ENCODE measurements at places on chromosomes 3 and 15.
A peak's percentile ranks its signal among the peaks of the same experiment; 100 is the strongest.

GRCh38 chr3:122092460-122093165, 37.5 kb downstream of the CD86 start:
- DNase-seq: no peak

DNA sequence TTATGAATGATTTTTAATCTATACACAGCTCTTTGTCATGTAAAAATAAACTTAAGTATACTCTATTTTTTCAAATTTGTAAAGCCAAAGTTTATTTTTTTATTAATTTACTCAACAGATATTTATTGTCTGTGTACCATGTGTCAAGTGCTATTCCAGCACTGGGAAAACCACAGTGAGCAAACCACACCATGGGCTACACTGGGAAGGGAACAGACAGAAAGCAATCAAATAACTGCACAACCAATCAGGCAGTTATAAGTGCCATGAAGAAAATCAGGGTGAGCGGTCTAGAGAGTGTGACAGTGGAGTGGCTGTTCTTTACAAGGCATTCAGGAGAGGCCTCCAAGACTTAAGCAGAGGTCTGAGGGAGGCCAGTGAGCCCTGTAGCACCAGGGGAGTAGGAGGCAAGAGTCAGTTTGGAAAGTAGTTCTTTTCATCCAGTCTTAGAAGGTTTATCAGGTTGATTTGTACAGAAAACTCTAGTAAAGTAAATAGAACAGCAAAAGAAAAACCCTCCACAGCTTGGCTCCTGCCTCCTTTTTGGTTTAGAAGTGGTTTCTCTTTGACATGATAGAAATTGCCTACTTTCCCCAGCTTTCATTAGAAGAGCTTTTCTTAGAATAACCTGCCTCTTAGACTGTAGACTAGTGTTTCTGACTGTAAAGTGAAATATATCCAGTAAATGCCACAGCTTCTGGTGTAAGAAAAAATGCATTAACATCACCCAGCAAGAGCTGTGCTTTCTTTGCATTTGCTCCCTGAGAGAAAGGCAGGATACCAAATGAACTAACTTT, 13.7 kb downstream of the EIF2AK4 start:
- DNase-seq: no peak

- no peak for DNase-seq
These were observed 261.3 kb upstream of the NR2E3 start for GRCh38 chr15:71549091-71549490.

- DNase-seq: no peak
These were observed 4.6 kb downstream of the ITGA11 start for GRCh38 chr15:68427366-68427765.

DNA sequence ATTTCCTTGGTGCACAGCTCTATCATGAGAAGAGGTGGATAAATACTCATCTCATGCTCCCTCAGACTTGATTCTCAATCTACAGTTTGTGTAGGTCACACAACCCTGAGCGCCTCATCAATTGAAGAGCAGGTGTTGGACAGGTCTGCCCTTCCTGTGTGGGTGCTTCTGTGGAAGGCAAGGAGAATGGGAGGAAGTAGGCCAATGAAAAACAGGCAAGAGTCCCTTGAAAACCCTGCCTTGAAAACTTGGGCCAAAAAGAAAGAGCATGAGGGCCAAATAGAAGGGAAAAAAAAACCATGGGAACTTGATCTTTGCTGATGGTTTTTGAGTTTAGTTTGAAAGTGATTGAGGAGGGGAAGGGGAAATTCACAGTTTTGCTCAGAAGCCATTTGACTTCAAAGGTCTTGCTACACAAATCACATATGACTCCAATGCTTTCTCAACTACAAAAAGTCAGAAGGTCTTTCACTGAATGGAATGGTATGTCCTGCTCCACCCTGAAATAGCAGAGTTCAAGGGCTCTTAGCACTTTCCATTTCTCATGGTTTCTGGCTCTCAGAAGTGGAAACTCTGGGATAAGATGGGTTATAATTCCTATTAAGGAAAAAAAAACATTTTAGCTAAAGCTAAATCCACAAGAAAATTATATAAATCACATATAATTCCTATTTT, 37.2 kb upstream of the TM4SF1 start:
- DNase-seq: no peak

GRCh38 chr15:68271854-68272471, 5.6 kb upstream of the FEM1B start:
- DNase-seq: no peak

- DNase-seq: peak; percentile 82
These were observed 17.0 kb downstream of the IREB2 start for GRCh38 chr15:78454992-78455391.
